ENCODE measurements at places on chromosomes 7 and 10. TPM values are rescaled to one million over a fixed set of nuclear protein-coding genes. Genes with fewer than 3 reads are reported as not detected.
A peak's percentile ranks its signal among the peaks of the same experiment; 100 is the strongest.

- no peak for DNase-seq
Measured at GRCh38 chr10:74521526-74521925, 304.9 kb upstream of the KAT6B start.

The SMKR1 gene
- total RNA-seq, result 0.09 TPM

- no peak for DNase-seq
Measured at GRCh38 chr7:121595758-121596696, 199.9 kb upstream of the FAM3C start.

The GPER1 gene
- total RNA-seq, result 2.0 TPM

DNA sequence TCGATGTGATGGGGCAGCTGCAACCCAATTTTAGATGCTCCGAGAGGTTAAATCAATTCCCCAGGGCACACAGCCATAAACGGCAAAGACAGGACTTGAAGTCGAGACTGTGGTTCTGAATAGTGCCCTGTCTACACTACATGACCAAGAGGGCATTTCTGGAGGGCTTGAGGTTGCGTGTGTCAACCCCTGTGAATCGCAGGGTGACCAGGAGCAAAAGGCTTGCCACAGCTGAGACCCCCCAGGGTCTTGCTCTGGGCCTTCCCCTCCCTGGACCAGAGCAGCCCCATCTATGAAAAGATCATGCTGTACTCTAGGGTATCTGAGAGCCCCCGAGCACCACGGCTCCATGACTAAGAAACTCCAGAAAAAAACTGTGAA is 26.8 kb upstream of the RASGEF1A start:
- no peak for DNase-seq

GRCh38 chr10:47022311-47023131 is 111.3 kb downstream of the PTPN20 start:
- no peak for DNase-seq

The IL15RA gene
- total RNA-seq, result 15.7 TPM

The SLC13A1 gene
- not detected for total RNA-seq

DNA sequence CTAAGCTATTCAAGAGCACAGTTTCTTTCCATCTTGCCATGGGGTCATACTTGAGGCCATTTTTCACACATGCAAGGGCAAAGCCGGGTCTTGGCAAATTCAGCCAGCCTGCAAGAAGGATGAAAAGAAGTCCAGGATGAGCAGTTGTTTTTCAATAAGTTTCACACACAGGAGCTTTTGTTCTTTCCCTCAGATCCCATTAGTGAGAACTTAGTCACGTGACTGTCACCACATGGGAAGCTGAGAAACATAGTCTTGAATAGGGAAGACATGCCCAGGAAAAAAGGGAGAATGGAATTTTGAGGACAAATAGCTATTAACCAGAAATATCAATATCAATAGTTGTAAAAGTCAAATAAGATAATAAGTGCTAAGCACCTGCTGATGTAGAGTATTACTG is 137.7 kb downstream of the AHR start:
- DNase-seq, result no peak

- DNase-seq, result peak; percentile 49
Measured at GRCh38 chr10:110502851-110503301, 5.2 kb downstream of the DUSP5 start.

GRCh38 chr7:38127216-38128207 is 50.5 kb upstream of the STARD3NL start:
- no peak for DNase-seq

GRCh38 chr7:151310578-151310977 is 31.0 kb upstream of the NUB1 start:
- DNase-seq, result peak; percentile 54

DNA sequence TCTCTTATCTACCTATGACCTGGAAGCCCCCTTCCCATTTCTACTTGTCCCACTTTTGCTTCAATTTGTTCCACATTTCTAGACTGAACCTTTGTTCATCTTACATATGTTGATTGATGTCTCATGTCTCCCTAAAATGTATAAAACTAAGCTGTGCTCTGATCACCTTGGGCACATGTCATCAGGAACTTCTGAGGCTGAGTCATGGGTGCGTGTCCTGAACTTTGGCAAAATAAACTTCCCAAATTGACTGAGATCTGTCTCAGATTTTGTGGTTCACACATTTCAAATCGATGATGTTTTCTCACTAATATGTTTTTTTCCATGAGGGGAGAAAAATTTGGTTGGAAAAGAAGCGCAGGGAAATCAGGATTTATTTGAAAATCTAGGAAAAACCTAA is 406.2 kb upstream of the LRRTM3 start:
- DNase-seq, result no peak

- no peak for DNase-seq
Measured at GRCh38 chr10:37728830-37729229, 128.6 kb downstream of the ZNF248 start.

The CYP3A4 gene
- not detected for total RNA-seq

DNA sequence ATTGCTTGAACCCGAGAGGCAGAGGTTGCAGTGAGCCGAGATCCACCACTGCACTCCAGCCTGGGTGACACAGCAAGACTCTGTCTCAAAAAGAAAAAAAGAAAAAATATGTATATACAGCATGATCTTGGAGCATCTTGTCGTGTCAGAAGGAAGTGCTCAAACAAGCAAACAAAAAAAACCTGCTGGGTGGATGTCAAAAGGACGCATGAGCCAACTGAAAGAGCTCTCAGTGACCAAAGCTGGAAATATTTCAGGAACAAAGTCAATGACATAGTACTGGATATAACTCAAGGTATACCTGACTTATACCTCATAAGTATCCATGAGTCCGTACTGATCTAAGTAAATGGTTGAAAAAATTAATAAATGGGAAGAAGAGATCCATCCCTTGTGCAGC is 94.6 kb upstream of the ANLN start:
- no peak for DNase-seq

The ATG9B gene
- 0.28 TPM for total RNA-seq

GRCh38 chr10:80699602-80700039 is 161.9 kb downstream of the SH2D4B start:
- peak; percentile 78 for DNase-seq

DNA sequence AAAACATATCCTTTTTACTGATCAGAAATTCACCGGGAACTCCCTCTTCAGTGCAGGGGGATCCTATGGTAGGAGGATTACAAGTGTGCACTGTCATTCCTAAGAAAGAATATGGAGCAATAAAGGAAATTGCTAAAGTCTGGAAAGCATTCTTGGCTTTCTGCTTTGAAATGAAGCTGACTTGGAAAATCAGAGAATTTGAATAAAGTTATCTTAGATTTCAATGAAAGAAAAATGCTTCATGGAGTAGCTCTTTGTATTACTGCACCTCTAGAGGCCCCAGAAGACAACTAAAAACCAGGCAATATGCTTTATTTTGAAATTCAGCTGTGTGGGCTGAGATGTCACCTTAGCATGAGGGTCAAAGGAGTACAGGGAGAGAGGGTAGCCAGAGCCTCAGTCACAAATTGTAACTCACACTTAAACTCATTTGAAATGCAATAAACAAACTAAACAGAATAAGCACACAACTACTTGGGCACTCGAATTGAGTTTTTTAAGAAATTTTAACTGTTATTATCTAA is 102.5 kb downstream of the IMMP2L start:
- no peak for DNase-seq

The FGFBP3 gene
- 0.34 TPM for total RNA-seq

- no peak for DNase-seq
Measured at GRCh38 chr7:43076189-43076605, 36.2 kb upstream of the HECW1 start.

The DRGX gene
- not detected for total RNA-seq

The MMD2 gene
- total RNA-seq, result not detected

GRCh38 chr7:45075355-45075644 is 13.5 kb downstream of the NACAD start:
- no peak for DNase-seq

DNA sequence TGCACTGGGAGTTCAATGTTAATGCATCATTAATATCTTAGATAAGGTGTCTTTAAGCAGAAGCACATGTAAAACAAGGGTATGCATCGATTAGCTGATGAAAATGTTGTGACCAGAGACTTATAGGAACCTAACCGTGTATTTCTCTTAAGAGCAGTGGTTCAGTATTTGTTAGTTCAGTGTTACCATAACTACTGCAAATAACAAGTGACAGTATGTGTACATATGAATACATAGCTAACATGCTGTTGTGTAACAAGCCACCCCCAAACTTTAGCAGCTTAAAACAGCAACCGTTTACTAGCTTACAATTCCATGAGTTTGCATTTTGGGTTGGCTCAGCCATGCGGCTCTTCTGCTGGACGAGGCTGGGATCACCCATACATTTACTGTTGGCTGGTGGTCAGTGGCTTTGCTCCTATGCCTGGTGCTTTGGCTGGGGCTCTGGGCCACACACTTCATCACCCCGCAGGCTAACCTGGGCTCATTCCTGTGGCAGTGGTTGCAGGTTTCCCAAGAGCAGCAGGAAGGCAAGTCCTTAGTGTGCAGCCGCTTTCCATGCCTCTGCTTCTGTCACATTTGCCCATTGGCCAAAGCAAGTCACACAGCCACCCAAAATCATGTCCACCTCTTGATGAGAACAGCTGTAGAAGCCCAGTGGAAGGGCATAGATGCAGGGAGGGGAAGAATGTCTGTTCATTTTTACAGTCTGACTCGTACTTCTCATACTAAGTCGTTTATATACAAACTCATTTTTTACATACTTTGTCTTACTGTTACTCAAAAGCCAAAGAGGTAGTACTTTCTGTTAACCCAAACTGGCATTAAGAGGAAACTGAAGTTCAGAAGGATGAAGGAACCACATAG is 103.3 kb upstream of the GATA3 start:
- no peak for DNase-seq

The KLLN gene
- total RNA-seq, result 0.47 TPM

The ITPRID1 gene
- total RNA-seq, result not detected

- no peak for DNase-seq
Measured at GRCh38 chr7:49324707-49325106, 400.4 kb downstream of the CDC14C start.

The ST7 gene
- 17.7 TPM for total RNA-seq

DNA sequence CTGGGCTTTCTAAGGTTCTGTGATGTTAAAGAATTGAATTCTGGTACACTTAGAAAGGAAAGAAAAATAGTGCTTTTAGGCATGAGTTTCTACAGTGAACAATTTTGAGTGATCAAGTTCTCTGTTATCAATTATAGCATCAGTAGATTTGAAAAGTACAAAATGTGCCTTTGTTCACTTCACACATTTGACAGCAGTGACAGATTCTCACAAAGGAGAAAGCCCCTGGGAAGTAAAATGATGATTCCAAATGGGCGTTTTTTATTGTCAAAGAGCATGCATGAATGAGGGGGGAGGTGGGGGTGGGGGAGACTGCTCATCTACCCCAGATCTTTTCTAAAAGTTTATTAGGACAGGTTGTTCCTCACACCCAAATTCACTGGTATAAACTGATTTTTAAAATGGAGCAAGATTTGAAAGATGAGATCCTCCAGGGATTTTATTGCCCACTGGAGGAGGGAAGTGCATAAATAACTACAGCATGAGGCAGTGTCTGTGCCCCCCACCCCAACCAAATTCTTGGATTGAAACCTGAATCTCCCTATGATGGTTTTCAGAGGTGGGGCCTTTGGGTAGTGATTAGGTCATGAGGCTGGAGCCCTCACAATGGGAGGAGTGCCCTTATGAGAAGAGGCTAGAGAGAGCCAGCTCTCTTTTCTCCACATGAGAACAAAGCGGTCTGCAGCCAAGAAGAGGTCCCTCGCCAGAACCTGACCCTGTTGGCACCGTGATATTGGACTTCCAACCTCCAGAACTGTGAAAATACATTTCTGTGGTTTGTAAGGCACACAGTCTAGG is 79.5 kb downstream of the AOAH start:
- no peak for DNase-seq

- no peak for DNase-seq
Measured at GRCh38 chr10:69619626-69620025, 10.4 kb upstream of the FAM241B start.
